ENCODE measurements at places on chromosomes 12 and 14.

DNA sequence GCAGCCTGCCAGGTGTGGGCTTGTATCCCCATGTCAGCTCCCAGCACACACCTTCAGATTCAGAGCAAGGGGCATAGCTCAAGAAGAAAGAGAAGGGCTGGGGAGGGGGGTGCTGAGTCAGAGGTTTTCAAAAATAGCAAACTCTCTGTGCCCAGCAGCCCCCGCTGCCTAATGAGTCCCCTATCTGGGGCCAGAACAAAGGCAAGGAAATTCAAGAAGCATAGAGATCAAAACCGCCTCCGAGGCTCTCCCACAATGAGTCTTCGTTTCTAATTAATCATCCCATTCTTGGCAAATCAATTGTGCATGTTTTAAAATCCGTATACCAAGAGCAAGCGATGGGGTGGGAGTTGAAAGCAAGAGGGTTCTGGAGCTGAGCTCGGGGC is 19.5 kb upstream of the CMKLR1 start:
- peak; percentile 77 for DNase-seq

GRCh38 chr12:128224226-128224625 is 42.7 kb upstream of the TMEM132C start:
- DNase-seq, result no peak

- no peak for DNase-seq
These were observed 3.9 kb downstream of the BCAT1 start for GRCh38 chr12:24945039-24945438.

DNA sequence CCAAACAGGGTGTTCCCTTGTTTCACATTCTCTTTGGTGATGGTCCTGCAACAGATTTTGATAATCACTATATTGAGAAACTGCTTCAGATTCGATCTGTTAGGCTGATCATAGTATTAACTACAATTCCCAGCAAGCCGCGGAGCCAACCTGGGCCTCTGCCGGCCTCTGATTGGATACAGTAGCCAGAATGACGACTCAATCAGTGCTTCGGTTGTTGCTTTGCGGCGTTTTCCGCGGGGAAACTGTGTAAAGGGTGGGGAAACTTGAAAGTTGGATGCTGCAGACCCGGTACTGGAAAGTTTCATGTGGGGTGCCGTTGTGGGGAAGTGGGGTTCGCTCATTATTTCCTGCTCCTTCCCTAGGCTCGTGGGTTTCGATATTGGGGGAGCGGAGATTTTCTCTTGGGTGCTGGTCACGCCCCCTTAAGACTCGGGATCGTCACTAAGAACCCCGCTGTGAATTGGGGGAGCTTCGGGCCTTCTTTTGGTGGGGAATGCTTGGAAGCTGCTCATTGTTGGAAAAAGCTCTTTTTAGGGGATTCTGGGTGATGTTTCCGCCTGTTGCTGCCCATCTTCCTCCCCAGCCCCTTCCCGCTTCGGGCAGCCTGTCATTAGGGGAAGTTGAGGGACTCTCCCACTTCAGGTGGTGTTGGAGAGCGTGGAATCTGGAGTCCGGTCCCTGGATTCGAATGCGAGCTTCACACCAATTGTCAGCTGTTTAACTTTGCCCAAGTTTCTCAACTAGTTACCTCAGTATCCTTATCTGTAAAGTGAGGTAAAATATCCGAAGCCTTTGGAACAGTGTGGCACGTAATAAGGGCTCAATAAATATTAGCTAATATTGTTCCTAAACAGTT is at the start of gene RAD51B:
Gene RAD51B (plus strand): TSS at position 217 of the 859 bp plus-strand sequence.
- peak; percentile 97 for DNase-seq

DNA sequence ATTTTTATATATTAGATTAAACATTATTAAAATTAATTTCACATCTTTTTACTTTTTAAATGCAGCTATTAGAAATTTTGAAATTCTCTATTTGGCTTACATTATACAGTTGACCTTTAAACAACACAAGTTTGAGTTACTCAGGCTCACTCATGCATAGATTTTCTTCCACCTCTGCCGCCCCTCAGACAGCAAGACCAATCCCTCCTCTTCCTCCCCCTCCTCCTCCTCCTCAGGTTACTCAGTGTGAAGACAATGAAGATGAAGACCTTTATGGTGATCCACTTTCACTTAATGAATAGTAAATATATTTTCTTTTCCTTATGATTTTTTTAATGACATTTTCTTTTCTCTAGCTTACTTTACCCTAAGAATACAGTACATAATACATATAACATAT is 136.2 kb downstream of the LLPH start:
- no peak for DNase-seq

GRCh38 chr12:120234643-120235368 is 30.7 kb downstream of the PXN start:
- peak; percentile 94 for DNase-seq

DNA sequence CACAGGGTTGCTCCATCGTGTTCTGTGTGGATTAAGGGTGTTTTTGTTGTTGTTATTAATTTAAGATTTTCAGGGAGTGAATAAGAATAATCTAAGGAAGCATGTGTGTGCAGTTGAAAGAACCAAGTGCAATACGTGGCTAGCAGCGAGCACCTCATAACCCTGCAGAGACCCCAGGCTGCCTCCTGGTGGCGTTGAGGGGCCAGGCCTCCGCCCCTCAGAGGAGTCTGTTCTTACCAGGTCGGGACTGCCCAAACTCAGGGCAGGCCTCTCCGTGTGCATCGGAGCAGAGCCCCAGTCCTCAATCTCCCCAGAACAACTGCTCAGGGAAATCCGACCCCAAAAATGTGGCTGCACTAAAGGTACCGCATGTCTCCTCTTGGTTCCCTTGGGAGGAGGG is 36.8 kb downstream of the IL31 start:
- no peak for DNase-seq

DNA sequence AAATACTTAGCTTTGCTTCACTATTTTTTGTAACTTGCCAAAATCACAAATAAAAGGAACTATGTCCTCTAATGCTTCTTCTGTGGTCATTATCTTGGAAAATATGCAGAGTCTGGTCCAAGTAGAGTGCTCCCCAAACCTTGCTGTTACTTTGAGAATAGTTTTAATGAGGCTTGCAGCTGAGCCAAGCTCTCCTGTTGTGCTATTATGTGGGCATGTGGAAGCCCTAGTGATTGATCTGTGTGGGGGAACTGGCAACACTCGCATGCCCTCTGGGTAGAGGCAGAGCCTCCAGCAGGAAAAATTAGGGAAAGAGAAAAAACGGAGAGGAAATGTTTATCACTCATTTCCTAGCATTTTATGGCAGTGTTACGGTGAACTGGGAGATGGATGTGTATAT is 473.1 kb downstream of the EGLN3 start:
- DNase-seq, result peak; percentile 57

- no peak for DNase-seq
These were observed 25.2 kb upstream of the KLHL42 start for GRCh38 chr12:27754795-27755194.

DNA sequence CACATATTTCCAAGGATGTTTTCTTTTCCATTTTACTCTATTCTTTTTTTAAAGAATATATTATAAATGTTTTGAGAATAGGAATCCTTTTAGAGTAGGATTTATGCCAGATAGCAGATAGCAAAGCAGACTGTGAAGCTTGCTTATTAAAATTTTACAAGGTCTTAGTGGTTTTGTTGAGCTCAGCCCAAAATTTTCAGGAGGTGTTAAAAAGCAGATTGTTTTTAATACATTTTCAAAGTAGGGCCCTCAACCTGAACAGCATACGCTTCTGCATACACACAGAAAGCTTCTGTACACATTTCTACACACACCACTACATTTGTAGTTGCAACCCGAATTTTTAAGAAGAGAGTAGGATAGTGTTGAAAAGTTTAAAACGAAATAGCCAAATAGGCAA is 151.0 kb downstream of the EPS8 start:
- DNase-seq, result no peak

DNA sequence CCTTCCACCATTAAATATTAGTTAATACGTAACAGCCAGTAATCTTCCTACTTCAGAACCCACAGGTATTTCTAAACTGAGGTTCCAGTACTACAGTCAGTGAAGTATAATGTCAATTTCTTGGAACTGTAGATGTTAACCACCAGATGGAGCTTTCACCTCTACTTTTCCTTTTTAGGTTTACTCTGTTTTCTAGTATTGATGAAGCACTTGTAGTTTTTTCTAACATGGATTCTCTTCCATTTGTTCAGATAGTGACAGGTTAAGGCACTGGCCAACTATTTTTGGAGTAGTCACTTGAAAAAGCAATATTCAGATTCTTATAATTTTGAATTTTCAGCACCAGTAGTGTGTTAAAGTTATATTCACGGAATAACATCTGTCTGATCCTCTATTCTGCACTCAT is 4.6 kb upstream of the SEC23A start:
- DNase-seq, result peak; percentile 50

- DNase-seq, result no peak
These were observed 206.2 kb upstream of the RGS6 start for GRCh38 chr14:71725922-71726579.

DNA sequence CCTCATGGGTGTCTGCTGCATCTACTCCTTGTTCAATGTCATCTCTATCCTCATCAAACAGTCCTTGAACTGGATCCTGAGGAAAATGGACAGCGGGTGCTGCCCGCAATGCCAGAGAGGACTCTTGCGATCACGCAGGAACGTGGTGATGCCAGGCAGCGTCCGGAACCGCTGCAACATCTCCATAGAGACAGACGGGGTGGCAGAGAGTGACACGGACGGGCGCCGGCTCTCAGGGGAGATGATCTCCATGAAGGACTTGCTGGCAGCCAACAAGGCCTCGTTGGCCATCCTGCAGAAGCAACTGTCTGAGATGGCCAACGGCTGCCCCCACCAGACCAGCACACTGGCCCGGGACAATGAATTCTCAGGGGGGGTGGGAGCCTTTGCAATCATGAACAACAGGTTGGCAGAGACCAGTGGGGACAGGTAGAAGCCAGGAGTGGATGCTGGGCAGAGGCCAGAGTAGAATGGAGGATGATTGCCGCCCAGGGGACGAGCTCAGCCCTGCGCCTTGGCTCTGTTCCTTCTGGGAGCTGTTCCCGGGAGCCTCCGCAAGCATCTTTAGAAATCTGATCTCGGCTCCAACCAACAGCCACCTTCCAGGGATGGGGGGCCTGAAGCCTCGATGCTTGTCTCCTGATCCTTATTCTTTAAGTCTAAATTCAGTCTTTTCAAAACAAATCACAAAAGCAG is 71.6 kb upstream of the PSMC1 start:
- no peak for DNase-seq

DNA sequence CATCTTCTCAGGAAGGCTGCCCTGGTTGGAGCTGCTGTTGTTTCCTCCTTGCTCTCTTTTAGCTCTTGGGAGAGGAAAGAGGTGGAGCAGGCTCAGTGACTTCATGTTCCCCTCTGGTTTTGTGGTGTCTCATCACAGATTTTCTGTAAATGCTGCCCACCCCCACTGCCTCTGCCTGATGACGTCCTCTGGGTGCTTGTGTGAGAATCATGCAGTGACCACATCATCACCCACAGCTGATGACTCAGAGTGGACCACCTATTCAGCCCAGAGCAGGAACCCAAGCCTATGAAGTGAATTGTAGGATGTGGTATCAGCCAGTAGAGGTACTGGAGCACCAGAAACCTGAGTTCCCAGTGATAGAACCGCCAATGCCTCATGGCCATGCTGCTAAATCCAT is at the start of gene GZMB:
Gene GZMB (minus strand): TSS at position 33 of the 400 bp plus-strand sequence. CDS start 30 bp downstream, at position 3.
- DNase-seq, result no peak

DNA sequence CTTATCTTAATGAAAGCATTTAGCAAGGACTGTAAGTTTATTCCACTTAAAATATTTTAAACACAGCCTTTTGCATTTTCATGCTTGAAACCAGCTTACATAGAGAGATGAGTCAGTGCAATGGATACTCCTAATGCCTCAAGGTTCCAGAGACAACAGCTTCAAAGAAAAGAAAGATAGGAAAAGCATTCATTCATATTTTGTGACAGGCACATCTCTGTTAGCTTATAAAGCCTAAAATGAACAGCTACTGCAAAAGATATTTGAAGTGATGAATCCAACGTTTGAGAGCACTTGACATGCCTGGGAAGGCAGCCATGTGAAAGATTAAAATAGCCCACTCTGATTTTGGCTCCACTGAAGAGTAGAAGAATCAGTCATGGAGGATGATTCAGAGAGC is 814.5 kb downstream of the RPS29 start:
- DNase-seq, result no peak

- DNase-seq, result no peak
These were observed 235.2 kb upstream of the CRY1 start for GRCh38 chr12:107328442-107329133.
